ENCODE measurements at places on chromosomes 2 and 18.

GRCh38 chr2:44397447-44398175, 35.9 kb downstream of the CAMKMT start:
- DNase-seq = no peak

DNA sequence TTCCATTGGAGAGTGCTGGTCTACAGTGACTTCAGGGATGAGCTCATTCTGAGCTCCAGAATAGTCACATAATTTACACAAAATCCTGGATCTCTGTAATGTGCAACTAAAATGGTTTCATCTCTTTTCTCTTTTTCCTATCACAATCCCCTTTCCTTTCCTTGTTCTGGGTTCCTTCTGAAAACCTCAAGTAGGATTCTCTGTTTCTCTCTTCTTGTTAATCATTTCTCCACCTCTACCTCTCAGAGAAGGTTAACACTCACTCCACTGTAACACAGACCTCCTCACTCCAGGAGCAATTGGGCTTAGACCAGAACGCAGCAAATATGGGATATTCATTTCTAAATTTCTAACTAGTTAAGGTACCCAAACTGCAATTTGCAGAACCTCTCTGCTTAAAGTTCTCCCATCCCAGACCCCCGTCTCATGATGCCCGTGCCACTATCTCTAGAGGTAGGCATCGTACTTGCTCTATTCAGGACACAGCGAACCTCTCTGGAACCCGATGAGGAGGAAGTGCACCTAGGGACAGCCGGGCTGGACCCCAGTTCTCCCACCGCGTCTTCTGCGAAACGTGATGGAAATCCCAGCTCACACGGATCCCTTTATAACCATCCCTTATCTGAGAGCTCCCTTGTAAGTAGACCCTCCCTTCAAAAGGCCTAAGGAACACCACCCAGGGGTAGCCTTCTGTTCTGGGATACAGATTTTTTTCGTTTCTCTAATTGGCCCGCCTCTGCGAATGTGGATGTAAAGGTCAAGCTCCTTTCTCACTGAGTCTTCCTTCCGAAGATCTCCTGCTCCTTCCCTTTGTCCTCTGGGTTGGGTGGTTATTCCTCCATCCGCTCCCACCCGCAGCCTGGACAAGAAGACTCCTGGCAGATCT, 1.3 kb downstream of the FOXI3 start:
- DNase-seq = no peak

DNA sequence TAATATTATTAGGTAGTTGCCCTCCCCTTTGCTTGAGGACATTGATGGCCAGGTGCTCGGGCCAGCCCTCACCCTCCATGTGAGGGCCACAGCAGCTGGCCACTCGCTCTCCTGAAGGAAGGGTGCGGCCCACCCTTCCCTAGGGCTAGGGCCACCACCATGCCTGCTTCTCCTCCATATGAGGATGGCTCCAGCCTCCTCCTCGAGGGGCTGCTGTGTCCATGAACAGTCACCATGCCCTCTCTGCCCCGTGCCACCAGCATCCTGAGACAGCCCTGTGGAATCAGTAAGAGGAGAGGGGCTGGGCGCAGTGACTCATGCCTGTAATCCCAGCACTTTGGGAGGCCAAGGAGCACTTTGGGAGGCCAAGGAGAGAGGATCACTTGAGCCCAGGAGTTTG, 2.4 kb downstream of the GPR17 start:
- no peak for DNase-seq

DNA sequence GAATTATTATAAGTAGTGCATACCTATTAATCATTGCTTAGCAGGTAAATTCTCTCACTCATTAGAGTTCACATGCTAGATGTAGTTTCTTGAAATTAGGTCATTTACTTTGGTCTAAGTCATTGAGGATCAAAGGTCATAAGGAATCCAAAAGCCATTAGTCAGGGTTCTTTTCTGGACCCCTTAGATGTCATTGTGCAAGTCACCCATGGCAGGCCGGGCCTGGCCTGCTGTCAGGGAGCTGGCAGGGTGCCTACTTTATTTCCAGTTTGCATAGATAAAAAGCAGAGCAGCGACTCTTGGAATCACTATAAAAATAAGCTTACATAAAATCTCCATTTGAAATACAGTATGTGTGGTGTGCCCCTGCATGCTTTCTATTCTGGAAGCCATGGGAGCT, 91.3 kb downstream of the MEIS1 start:
- DNase-seq = no peak

DNA sequence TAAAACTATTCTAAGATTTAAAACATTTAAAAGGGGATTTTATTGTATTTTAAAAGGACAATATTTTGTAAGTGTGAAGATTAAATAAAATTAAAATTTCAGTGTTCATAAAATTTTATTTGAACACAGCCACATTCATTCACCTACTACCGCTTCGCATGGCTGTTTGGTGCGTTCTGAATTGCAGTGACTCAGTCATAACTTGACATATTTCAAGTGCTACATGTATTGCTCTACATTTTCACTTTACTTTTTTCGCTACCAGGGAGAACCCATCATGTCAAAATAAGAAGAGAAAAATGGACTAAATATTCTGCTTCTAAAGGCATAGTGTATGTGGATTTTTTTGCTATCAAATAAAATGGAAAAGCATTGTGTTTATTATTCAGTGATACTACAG, 8.7 kb downstream of the PTH2R start:
- DNase-seq = no peak

GRCh38 chr2:134988994-134989605, 58.1 kb downstream of the MAP3K19 start:
- no peak for DNase-seq

DNA sequence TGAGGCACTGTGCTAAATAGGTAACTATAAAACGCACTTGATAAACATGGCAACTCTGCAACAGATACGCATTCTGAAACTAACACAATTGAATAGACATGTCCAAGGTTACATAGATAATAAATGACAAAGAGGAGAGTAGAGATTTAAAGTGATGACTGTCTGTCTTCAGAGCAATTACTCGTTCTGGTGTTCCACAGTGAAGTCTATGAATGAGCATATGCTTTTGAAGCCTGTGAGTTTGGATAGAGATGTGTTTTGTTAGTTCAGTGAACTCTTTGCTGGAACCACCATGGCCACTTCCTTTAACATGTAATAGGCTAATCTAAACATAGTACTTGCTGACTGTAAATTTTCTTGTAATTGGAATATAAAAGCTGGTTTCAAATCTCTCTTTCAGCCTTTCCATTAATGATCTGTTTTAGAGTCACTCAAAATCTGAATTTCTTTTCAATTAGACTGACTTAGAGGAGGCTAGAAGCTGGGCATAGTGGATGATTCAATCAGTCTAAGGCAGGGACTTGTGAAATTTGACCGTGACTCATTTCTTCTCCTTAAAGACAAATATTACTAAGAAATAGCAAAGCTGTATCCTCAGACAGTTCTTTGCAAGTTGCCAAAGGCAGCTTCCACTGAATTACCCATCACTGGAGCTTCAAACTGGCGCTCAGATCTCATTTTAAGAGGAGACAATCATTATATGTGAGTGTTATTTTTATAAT, 1130.1 kb upstream of the CELF4 start:
- no peak for DNase-seq

- DNase-seq = no peak
Measured at GRCh38 chr2:237154884-237155851, 69.5 kb downstream of the COPS8 start.

- no peak for DNase-seq
Measured at GRCh38 chr2:168780669-168781071, 21.8 kb upstream of the NOSTRIN start.

- DNase-seq = no peak
Measured at GRCh38 chr18:59604877-59605276, 92.3 kb downstream of the CCBE1 start.

GRCh38 chr18:46341986-46342525, 237.9 kb downstream of the HAUS1 start:
- DNase-seq = no peak

DNA sequence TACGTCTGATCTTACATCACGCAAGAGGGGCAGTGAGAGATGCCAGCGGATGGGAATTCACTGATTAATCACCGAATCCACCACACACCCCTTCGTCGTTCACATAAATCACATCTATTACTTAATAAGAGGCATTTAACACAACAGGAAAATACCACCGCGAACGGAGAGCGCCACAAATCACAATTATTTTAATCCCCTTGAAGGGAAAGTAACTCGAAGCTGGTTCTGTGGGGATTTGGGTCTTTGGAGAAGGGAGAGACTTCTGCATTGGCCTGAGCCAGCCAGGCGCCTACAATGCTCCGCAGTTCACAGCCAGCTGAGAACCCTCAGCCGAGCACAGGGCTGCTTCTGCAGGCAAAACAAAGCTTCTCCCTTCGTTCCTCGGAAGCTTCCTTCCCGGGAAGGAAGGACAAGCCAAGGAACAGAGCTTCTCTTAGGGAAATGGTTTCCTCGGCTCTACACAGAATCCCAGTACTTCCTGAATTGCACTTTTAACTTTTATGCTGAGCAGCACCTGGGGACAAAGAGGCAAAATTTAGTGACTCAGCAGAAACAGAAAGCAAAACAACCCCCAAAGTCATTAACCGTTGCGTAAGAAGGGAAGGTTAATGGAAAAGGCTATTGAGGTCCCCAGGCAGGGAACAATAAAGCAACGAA, at the start of gene LRP1B:
TSS of gene LRP1B (minus strand) at position 7 of the 660 bp plus-strand sequence. CDS start 287 bp downstream, outside the sequence.
- no peak for DNase-seq

GRCh38 chr2:143692967-143693366, 563.7 kb downstream of the ARHGAP15 start:
- DNase-seq = no peak

DNA sequence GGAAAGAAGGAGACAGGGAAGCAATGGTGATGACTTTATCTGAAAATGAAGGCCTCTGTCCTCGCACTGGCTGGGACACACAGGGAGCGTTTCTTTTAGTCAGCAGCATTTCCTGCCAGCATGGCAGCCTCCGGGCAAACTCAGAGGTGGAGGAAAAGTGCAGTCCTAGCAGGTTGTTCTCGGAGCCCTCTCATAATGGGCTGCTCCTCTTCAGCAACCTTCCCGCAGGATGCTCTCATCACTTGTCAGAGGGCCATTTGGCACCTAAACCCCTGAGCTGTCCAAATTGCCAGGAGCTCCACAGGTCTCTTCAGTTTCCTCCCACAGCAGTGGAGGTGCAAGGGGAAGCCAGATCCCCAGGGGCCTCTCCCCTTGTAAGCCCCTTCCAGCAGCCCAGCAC, 6.2 kb downstream of the STK39 start:
- no peak for DNase-seq

DNA sequence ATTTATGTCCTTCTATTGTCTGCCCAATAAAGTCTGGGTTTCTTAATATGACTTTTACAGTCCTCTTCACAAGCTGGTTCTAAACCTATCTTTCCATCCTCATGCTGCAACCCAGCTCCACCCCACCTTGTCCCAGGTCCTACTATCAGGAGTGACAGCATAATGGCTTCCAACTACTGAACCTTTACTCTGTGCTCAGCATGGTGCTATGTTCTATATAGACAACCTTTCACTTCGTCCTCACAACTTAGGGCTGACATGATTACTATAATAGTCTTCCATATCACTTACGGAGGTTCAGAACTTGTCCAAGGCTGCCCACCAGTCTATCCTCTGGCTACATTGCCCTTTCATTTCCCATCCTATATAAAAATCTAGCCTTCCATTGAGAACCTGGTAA, 256.8 kb downstream of the ALK start:
- DNase-seq = no peak

DNA sequence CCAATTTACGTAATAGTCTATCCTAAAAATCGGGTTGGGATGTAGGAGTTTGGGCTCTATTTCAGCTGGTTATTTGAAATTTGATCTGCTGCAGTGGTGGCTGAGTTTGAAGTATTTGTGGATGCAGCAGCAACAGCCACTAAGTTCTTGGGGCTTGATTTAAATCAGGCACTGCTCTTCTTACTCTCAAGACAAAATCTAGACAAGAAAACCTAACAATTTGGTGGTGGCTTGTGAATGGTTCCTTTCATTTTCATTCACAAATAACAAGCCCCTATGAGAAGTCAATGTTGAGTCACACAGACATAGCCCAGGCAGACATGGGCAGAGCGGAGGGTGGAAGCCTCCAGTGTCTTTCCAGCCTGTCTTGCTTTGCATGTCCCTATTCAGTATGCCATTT, 199.3 kb downstream of the LTBP1 start:
- no peak for DNase-seq

- DNase-seq = no peak
Measured at GRCh38 chr2:237262838-237263771, 150.9 kb downstream of the COL6A3 start.

DNA sequence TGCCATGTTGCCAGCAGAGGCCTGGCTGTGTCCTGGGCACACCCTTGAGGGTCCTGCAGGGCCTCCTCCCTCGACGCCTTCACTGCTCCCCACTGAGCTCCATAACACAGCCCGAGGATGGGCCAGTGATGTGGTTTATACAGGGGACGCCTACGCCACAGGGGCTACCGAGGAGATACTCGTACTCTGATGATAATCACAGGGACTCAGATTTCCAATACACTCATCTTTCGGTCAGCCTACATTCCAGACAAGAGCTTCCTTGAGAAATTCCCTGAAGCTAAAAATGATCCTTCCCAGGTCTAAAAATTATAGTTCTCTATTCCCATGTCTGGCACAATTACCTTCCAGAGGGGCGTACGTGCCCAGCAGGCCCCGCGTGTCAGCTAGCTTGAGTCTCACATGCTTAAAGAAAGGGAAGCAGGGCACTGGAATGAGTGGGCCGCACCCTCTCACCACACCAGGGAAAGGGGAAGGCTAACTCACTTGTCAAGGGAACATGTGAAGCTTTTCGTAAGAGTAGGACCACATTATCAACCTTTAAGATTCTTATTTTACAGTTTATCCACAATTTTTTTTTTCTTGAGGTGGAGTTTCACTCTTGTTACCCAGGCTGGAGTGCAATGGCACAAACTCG, 159.5 kb upstream of the NDUFV2 start:
- no peak for DNase-seq

- DNase-seq = no peak
Measured at GRCh38 chr2:128520791-128521190, 202.1 kb upstream of the HS6ST1 start.

GRCh38 chr2:10004401-10004800, 38.9 kb upstream of the KLF11 start:
- DNase-seq = no peak

- DNase-seq = no peak
Measured at GRCh38 chr2:119371111-119371510, 4.3 kb downstream of the DBI start.

- no peak for DNase-seq
Measured at GRCh38 chr2:33264766-33265165, 211.7 kb upstream of the RASGRP3 start.

DNA sequence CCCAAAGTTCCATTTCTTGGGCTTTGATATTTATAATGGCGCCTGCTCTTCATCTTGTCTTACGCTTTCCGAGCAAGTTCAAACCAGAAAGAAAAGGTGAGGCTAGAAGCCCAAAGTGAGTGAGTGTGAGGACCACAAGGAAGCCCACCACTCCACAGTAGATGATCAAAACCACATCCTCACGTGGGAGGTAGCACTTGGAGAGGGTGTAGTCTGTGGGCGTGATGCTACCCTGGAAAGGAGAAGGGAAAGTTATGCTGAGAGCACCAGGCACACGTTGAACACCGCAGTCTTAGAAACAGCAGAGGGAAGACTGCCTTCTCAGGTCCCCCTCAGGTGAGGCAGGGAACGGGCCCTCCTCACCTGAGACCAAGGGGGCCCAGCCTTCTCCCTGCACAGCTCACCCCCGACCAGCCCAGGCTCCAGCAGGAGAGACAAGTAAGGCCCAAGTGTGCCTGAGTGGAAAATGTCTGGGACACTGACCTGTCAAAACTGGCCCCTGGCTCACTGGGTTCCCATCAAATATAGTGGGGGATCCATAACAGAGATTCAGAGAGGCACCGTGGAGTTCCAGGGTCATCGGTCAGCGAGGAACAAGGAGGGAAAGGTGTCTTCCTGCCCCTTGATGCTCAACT, 23.6 kb downstream of the MPPE1 start:
- DNase-seq = no peak
